Caudate nucleus (tissue), 63 donors: ENCODE measurements at places on chromosomes 13 and 19.

GRCh38 chr19:20611866-20612265 lies 46.3 kb upstream of the ZNF737 start:
- DNase-seq = no peak

- DNase-seq = no peak
Measured at GRCh38 chr13:24307211-24308067, 1.9 kb upstream of the C1QTNF9 start.

GRCh38 chr13:59672445-59672844 lies 491.3 kb downstream of the DIAPH3 start:
- no peak for DNase-seq

- DNase-seq = peak; percentile 17
Measured at GRCh38 chr13:72255908-72256307, 388.9 kb upstream of the DACH1 start.

DNA sequence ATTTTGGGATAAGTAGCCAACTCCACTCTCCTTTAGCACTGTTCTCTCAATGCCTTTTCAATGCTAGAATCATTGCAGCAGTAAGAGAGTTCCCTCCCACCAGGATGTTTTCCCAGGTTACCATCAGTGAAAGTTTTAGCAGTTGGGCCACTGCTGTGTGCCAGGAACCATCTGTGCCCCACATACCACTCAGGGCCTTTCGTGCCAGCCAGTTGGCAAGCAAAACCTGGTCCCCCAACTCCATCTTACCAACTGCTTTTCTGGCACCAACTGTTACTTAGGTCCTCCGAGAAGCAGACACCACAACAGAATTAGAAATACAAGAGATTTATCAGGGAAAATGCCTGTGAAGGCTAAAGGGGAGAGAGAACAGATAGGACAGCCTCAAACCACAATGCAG lies 533.4 kb upstream of the NBEA start:
- DNase-seq = no peak

- no peak for DNase-seq
Measured at GRCh38 chr19:41893899-41894298, 10.9 kb downstream of the ARHGEF1 start.
